ENCODE measurements at places on chromosomes 7 and 10.

GRCh38 chr10:114172776-114173602 lies 1.0 kb downstream of the CCDC186 start:
- DNase-seq = no peak

DNA sequence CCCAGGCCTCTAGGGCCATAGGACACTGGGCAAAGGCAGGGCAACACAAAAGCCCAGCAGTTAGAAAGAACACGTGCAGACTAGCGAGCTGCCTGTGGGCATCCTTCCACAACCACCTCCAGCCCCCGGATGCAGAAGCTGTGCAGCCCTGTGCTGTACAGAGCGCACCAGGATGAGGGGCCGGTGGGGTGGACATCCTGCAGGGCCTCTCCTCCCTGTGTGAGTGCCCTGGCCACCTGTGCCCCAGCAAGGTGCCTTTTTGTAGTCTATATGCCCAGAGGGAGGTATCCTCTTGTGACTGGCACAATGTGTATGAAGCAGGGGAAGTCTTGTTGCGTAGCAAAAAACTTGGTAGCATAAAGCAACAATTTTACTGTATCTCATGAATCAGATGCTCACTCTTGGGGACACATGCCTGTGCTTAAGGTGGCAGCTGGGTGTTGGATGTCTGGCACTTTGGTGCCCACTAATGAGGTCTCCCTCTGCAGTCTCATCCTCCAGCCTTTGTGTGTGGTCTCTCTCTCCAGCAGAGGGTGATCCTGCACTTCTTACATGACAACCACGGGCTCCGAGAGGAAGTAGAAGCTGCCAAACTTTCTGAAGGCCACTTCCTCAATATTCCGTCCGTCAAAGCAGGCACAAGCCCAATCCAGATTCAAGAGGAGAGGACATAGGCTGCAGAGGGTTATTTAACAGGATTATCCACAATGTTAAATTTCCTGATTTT lies 8.7 kb downstream of the NCAPG2 start:
- DNase-seq = no peak

GRCh38 chr7:69162931-69163670 lies 435.2 kb upstream of the AUTS2 start:
- DNase-seq = no peak

DNA sequence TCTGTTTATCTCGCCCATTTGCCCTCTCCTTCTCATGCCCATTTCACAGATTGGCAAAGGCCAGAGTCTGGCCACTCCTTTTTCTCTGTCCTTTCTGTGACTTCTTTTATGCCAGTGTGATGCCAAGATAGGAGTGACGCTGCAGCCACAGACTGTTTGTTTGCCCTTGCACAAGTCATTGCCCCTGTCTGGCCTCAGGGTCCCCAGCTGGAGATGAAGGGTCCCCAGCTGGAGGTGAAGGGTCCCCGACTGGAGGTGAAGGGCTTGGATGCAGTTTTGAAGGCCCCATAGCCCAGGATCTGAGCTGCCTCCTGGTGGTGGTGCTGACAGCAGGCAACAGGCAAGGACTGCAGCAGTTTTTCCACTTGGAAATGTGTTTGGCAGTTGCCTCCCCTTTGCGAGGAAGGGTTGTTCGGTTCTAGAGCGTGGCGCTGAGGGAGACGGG lies 50.8 kb upstream of the SLC29A3 start:
- no peak for DNase-seq
